ENCODE measurements at places on chromosomes 2 and 18. TPM values are rescaled to one million over a fixed set of nuclear protein-coding genes. Genes with fewer than 3 reads are reported as not detected.

Gene RBMS1
- total RNA-seq = 93.3 TPM

Gene ST8SIA3
- not detected for total RNA-seq

Gene RND3
- 132 TPM for total RNA-seq

DNA sequence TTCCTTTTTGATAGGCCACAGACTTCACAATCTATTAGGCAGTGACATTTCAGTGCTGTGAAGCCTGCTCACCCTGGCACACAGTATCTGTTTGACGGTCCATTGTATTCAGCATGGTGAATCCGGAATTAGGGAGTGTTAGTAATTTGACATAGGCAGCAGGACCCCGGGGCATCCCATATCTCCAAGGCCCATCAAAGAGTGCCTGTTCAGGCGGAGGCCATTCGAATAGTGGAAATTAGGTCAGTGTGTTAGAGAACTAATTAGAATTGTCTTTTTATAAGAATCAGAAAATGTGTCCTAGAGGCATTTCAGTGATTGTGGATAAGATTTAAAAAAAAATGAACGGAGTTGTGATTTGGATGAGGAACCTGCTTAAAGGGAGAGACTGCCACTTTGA is 818.8 kb upstream of the SOX11 start:
- no peaks in the 10 kb centered on the region for H3K4me1 ChIP-seq
- H3K27me3 ChIP-seq = no peaks in the 10 kb centered on the region
- H3K4me3 ChIP-seq = no peak overlapping the region
- no peak overlapping the region for H3K27ac ChIP-seq
- DNase-seq = no peak
- no peaks in the 10 kb centered on the region for H3K36me3 ChIP-seq

DNA sequence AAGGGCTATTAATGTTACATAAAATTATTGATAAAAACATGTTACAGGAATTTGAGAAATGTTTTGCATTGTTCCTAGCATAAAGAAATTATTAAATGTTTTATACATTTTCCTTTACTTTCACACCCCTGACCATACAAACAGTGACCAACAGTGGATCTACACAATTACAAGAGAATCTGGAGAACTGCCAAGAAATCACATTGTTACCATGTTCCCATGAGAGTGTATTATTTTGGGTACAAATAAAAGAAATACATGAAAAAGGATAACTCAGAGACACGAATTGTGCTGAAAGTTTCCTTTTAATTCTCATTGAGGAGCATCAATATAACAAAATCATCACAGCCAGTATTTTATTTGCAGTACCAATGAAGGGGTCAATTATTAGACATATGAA is 150.1 kb downstream of the WDPCP start:
- peak; percentile 45 for DNase-seq
- no peak overlapping the region for H3K4me3 ChIP-seq
- H3K27ac ChIP-seq = no peak overlapping the region
